MV-4-11 (cell line): ENCODE measurements at places on chromosomes 12 and 14.

DNA sequence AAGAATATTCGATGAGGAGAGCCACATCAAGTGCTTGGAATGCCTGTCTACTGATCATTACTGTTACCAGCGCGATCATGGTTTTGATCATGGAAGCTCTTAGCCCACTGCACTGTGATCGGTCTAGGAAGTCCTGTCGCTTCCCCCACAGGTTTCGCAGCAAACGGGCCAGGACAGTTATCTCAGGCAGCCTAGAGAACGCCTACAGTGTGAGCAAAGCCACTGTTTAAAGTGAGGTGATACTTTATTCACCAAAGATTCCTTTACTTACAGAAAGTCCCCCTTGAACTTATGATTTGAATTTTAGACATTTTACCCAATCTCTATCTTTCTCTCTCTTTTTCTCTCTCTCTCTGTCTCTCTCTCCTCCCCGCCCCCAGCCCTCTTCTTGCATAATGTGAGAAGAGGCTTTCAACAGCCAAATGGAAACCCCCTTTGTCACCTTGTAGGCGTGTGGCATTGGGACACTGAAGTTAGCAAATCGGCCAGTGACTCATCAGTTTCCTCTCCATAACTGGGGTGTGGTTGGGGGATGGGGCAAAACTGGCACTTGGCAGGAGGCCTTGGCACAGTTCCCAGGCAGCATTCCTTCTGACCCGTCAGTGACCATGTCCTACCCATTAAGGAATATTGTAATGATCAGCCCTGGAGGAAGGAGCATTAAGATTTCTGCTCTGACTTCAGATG lies 214.8 kb downstream of the CHST11 start:
- DNase-seq = peak; percentile 96

DNA sequence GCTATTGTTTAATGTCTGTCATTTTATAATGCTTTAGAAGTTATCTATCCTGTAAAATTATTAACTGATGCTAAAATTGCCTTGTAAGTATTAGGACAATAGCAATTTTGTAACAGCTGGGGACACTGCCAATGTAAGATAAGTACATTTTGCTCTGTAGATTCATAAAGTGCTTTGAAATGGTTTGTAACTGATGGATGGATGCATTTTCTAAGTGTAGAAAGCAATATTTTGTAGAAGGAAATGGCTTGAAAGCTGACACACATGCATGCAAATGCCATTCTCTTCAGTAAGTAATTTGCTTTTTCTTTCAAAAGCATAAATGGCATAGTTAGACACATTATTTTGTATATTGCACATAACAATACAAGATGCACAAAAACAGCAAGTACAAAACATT lies 129.8 kb downstream of the FOXG1 start:
- no peak for DNase-seq

GRCh38 chr12:114213055-114213581 lies 192.8 kb downstream of the TBX5 start:
- DNase-seq = no peak

GRCh38 chr12:113899042-113899560 lies 67.0 kb downstream of the RBM19 start:
- DNase-seq = no peak

DNA sequence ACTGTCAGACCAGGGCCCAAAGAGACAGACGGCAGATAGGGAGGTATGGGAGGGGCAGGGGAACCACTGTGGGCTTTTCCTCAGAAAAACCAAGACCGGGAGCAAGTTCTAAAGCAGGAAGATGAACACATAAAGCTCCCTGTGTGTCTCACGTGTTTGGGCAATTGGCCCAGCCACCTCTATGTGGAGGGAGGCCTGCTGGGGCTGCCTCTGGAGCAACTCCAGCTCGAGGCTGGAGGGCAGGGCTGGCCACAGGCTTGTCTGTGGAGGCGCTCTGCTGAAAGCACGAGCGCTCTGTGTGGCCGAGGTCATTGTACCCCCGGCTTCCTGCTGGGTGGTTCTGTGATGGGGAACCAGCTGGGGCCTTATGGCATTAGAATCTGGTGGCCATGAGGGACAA lies 36.4 kb downstream of the TRAFD1 start:
- DNase-seq = no peak

DNA sequence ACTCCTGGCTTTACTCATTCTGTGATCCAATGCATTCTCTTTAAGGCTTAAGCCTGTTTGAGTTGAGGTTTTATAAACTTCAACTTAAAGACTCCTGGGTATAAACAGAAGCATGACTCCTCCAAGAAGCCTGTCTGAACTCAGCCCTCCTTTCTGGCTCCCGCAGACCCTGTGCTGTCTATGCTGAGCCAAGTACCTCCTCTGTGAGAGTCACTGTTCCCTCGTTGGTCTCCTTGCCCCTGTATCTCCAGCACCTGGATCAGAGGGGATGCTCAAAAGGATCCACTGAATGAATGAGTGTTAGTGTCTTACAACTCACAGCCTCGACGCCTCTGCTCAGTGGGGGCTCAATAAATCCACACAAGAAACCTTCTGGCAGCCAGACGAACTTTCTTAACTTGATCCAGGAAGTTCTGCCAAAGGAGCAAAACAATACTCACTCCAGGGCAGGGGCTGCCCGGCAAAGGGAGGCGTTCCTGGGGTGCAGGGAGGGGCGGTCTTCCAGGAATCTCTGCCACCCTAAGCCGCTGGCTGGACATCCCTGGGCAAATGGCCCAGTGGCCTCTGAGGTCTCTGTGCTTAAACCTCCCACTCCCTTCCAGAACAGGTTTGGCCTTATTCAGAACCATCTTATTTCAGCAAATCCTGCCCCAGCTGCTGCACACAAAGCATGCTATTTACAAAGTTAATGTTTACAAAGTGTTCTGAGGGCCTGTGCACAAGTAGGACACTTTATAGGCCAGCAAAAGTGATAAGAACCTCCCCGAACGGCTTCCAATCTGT lies 32.9 kb downstream of the MAP1LC3B2 start:
- DNase-seq = no peak

DNA sequence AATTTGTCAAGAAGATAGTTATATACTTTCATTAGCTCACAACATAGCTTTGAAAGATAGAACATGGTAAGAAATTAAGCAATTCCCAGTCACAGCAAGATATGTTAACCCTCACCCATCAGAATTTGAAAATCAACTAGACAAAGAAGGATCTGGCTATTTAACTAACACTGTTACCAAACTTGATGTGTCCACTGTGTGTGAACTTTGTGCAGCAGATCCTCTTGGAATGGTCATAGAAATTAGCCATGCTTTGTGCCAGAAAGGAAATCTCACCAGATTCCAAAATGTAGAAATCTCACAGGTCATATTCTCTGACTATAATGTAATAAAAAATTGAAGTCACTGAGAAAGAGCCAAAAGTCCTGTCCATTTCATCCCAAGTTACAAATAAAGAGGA lies 46.1 kb downstream of the ZNF664 start:
- DNase-seq = no peak

GRCh38 chr12:92955997-92956663 lies 27.0 kb upstream of the EEA1 start:
- no peak for DNase-seq

- no peak for DNase-seq
Observed at GRCh38 chr12:76957301-76957700, 78.5 kb upstream of the CSRP2 start.

GRCh38 chr12:87678453-87678852 lies 350.7 kb downstream of the C12orf50 start:
- DNase-seq = no peak
